Naive thymus-derived CD8-positive, alpha-beta T cell (primary cell): ENCODE measurements at places on chromosomes 11 and 22. TPM values are rescaled to one million over a fixed set of nuclear protein-coding genes. Genes with fewer than 3 reads are reported as not detected.

- H3K27me3 ChIP-seq: peaks cover 7% of the 10 kb centered on the region
- peak; percentile 23 for DNase-seq
- no peak overlapping the region for H3K4me3 ChIP-seq
- H3K27ac ChIP-seq: no peak overlapping the region
- H3K4me1 ChIP-seq: peaks cover 7% of the 10 kb centered on the region
Measured at GRCh38 chr11:134742224-134742612, 330.2 kb upstream of the B3GAT1 start.

GRCh38 chr11:77446911-77447629, 26.8 kb downstream of the PAK1 start:
- H3K36me3 ChIP-seq: no peaks in the 10 kb centered on the region
- no peak overlapping the region for H3K4me3 ChIP-seq
- H3K27ac ChIP-seq: no peak overlapping the region

DNA sequence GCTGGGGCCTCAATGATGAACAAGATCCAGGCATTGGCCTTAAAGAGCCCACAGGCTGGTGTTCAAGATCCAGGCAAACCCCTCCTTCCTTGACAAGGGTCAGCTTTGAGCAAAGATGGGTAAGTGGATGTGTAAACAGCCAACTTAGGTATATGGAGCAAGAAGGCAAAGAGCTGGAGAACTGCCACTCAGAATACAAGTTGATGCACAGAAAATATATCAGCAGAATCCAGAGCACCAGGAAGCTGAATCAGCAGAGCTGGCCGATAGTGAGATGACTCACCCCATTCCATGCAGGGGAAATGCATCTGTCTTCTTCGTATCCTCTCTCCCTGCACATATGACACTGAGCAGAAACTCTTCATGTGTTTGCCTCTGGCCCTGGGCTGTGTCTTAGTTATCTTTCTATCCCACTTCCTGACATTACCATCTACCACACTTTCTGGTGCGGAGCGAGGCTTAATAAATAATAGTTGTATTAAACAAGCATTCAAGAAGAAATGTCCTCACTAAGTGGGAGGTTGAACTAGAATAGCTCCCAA, 57.8 kb downstream of the ENDOD1 start:
- H3K4me1 ChIP-seq: peaks cover 11% of the 10 kb centered on the region
- no peak overlapping the region for H3K27ac ChIP-seq
- peaks cover 12% of the 10 kb centered on the region for H3K27me3 ChIP-seq

GRCh38 chr22:29096736-29097669, 24.2 kb downstream of the KREMEN1 start:
- DNase-seq: no peak
- peaks cover 2% of the 10 kb centered on the region for H3K27me3 ChIP-seq
- no peaks in the 10 kb centered on the region for H3K36me3 ChIP-seq
- H3K4me3 ChIP-seq: no peak overlapping the region

DNA sequence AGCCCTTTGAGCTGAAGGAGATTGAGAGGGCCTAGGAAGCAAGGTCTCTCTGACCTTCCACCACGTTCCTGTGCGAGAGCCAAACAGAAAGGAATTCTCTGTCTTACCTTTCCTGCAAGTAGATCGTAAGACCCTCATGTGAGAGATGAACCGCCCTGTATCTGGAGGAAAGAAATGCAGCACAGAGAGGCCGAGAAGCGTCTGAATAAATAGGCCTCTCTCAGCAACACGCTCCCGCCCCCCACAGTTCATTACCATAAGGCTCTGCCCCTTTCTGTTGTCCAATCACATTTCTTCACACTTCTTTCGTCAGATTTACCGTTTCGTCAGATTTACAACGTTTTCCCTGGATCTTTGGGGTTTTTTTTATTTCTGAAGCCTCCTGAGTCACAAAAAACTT, 90.3 kb downstream of the BLID start:
- no peaks in the 10 kb centered on the region for H3K4me1 ChIP-seq
- no peak for DNase-seq
- peaks cover 29% of the 10 kb centered on the region for H3K27me3 ChIP-seq
- H3K4me3 ChIP-seq: no peak overlapping the region

GRCh38 chr11:123561431-123561800, 93.0 kb downstream of the SCN3B start:
- H3K4me3 ChIP-seq: no peak overlapping the region
- DNase-seq: no peak
- peaks cover 16% of the 10 kb centered on the region for H3K4me1 ChIP-seq
- no peaks in the 10 kb centered on the region for H3K36me3 ChIP-seq
- peaks cover 8% of the 10 kb centered on the region for H3K27me3 ChIP-seq

DNA sequence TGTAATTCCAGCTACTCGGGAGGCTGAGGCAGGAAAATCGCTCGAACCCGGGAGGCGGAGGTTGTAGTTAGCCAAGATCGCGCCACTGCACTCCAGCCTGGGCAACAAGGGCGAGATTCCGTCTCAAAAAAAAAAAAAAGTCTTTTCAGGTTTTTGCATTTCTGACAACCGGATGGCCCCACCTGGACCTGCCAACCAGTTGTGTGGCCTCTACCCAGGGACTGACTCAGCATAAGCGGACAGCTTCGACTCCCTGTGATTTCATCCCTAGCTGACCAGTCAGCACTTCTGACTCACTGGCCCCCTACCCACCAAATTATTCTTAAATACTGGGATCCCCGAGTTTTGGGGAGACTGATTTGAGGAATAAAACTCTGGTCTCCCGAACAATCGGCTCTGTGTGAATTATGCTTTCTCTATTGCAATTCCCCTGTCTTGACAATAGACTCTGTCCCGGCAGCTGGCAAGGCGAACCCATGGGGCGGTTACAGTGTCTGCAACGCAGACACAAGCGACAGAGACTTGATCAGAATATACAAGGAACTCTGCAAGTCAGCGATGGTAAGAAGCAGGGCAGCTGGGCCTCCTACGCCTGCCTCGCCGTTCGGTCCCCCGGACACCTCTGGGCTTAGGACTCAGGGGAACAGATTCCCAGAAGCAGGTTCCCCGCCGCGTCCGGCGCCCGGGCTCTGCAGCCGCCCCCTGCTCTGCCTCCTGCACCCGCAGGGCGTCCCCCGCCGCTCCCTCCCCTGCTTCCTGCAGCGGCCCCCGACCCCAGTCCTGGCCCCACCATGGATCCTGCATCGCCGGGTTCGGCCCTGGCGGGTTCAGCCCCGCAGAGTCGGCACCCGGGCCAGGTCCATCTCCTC, 741 bp upstream of the TALDO1 start:
- no peak for DNase-seq
- no peaks in the 10 kb centered on the region for H3K36me3 ChIP-seq
- H3K27ac ChIP-seq: peak overlapping the region; percentile 74
- no peaks in the 10 kb centered on the region for H3K27me3 ChIP-seq

DNA sequence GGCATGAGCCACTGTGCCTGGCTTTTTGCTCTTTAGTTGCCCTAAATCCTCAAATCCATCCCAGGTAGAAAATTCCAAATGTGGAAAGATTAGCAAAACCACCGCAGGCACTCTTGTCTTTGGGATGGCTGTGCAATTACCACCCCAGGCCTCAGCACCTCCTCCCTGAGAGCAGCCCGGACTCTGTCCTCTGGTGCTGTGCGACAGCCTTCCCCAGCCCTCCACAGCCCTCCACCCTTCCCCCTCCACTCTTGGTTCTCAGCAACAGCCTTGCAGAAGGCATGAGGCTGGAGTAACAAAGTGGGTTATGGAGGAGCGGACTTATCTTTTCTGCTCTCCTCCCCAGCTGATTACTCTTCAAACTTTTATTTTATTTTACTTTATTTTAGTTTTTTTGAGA, 44.7 kb upstream of the YWHAH start:
- no peaks in the 10 kb centered on the region for H3K4me1 ChIP-seq
- no peak for DNase-seq
- no peaks in the 10 kb centered on the region for H3K27me3 ChIP-seq
- no peak overlapping the region for H3K27ac ChIP-seq

DNA sequence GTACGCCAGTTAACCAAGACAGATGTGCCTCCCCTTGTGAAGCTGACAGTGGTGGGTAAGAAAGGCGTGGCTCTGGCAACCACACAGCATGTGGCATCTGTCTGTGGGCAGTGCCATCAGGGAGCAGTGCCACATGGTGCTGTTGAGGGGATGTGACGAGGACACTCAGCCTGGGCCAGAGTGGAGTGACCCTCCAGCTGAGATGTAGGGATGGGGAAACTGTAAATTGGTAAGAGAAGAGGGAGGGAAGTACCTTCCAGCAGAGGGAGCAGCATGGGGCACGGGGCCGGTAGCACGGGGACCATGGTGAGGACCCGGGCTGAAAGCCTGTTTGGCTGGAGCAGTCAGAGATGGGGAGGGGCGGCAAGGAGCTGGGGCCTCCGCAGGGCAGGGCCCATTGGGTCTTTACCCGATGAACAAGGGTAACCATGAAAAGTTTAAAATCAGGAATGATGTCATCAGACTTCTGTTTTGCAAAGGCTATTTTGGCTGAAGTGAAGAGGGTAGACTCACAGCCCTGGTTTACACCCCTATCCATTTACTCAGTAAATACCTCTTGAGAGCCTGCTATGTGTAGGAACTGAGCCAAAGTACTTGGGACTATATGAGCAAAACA, 10.4 kb downstream of the TMPRSS6 start:
- H3K27ac ChIP-seq: no peak overlapping the region
- H3K36me3 ChIP-seq: no peaks in the 10 kb centered on the region
- DNase-seq: no peak

DNA sequence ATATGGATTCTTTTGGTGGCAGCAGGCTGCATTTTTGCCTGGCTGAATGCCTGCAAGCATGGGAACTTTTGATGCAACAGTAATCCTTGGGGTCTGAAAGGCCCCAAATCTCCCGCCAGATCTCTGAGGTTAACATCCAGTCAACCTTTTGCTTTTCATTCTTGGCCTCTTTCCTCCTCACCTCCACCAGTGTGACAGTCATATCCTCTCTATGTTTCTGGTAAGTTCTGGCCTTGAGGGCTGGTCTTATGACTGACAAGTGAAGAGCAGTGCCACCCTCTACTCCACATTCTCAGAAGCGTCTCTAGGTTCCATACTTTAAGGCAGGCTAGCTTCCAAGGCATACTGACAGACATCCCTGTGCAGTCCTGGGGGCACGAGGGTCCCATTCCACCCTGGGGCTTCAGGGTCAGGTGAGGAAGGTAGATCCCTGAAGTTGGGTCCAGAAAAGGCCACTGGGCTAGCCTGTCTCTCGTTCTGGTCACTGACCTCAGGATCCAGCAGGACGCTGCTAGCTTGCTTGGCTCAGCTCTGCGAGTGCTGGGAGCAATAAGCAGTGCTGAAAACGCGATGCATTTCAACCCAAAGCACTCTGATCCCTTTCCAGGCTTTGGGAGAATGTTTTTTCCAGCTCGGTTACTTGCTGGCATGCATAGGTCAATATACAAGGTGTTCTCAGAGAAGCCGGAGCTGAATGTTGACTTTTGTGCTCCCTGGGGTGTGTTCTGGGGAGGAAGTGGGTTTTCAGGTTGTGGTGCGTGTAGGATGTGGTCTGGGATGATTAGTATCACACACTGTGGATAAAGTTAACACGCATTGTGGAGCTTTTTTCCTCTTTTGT, 75.2 kb downstream of the PTPRJ start:
- peak; percentile 30 for DNase-seq
- H3K4me1 ChIP-seq: peaks cover 89% of the 10 kb centered on the region
- H3K36me3 ChIP-seq: no peaks in the 10 kb centered on the region
- H3K4me3 ChIP-seq: peak overlapping the region; percentile 75

DNA sequence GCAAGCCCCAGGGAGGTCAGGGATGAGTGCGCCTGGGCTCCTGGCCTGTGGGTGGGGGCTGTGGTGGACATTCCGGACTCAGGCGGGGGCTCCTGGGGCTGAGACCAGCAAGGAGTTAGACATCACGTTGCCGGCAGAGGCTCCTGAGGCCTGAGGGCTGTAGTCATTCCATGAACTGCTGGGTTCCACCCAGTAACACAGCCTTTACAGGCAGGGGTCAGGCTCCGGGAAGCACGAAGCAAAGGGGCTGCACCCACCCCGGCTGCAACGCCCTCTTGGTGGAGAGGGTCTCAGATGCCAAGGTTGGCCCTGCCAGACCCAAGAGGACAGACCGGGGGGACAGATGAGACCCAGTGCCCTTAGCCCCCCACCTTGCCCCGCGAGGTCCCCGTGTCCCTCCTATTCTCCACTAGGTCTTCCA, 9.0 kb downstream of the TNNT3 start:
- no peaks in the 10 kb centered on the region for H3K36me3 ChIP-seq
- H3K27ac ChIP-seq: no peak overlapping the region
- H3K4me1 ChIP-seq: peaks cover 10% of the 10 kb centered on the region
- H3K4me3 ChIP-seq: no peak overlapping the region
- peaks cover 5% of the 10 kb centered on the region for H3K27me3 ChIP-seq

- H3K27ac ChIP-seq: no peak overlapping the region
- DNase-seq: no peak
- H3K36me3 ChIP-seq: no peaks in the 10 kb centered on the region
- no peak overlapping the region for H3K4me3 ChIP-seq
- no peaks in the 10 kb centered on the region for H3K4me1 ChIP-seq
- H3K27me3 ChIP-seq: no peaks in the 10 kb centered on the region
Measured at GRCh38 chr11:56271092-56271491, 2.9 kb upstream of the OR5T1 start.

DNA sequence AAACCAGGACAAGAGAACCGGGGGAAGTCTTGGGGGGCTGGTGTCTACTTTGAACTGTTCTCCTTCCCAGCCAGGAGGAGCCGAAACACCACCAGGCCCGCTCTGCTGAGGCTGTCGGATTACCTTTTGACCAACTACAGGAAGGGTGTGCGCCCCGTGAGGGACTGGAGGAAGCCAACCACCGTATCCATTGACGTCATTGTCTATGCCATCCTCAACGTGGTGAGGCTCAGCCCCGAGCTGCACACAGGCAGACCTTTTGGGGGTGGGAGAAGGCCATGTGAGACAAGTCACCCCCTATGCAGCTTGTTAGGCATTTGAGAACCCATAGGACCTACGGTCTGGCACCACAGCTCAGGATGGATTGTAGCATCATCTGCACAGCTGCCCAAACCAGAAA, 2.8 kb downstream of the HTR3A start:
- DNase-seq: no peak
- H3K27me3 ChIP-seq: peaks cover 23% of the 10 kb centered on the region
- H3K4me1 ChIP-seq: peaks cover 4% of the 10 kb centered on the region
- H3K4me3 ChIP-seq: no peak overlapping the region

MISFA gene
- not detected for polyA plus RNA-seq

MAPK8IP1 gene
- not detected for polyA plus RNA-seq

NRIP3 gene
- not detected for polyA plus RNA-seq
